ENCODE measurements at places on chromosomes 12 and 14.

GRCh38 chr14:89085737-89086382 is 261.4 kb downstream of the TTC8 start:
- no peak for DNase-seq

DNA sequence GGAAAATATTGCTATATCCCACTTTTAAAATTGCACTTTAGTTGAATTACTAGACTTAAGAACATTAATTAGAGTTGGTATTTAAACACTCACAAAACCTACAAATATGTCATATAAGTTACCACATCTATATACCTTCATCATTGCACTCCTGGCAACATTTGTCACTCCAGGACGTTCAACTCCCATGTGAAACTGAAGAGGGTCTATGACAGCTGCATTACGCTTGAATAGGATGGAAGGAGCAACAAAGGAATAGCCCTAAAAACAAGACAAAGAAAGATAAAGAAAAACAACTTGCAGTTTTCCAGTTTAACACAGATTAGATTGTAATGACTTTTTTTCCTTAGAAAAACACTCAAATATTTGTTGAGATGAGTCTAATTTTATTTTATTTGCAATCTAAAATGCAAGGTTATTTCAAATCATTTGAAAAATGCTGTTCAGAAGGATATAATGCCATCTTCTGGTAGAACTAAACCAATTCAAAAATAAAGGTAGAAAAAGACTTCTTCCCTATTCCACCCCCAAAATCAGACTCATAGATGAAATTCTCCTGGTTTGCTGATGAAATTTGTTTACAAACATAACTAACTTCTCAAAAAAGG is 84.3 kb upstream of the TTC7B start:
- no peak for DNase-seq

DNA sequence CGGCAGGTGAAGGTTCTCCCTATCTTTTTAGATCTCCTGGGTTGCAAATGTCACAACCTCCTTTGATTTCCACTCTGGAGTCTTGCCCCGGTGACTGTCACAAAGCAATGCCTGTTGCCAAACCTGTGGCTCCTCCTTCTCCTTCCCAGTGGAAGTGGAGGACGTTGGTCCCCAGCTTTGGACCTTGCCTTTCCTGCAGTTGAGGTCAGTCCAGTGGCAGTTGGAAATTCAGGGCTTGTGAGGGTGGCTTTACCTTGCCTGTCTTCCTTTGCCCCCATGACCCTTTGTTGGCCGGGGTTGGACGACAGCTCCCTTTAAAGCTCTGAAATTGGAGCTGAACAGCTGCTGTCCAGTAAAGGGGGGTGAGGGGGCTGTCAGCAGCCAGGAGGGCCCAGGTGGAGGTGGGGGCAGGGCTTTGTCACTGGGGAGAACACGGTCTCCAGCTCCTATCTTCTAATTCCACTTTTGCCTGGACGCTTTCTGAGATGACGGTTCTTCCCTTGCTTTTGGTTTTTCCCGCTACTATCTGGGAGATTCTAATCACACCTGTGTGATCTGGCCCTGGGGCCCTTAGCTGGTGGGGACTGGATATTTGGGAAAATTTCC is 4.1 kb downstream of the TEAD4 start:
- DNase-seq: no peak

DNA sequence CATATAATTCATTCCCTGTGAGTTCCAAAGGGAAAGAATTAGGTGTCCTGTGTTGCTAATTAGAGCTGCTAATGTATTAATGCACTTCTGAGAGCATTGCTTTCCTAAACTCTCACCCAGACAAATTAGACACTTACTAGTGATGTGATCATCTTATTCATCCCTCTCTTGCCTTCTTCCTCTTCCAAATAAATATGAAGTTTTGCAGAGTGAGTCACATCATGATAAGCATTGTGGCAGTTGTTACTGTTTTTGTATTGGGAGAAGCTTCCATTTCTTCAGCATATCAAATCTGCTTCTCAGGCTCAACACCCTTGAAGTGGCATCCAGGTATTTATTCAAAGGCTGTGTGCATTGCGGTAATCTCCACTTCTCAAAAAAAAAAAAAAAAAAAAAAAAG is 37.3 kb upstream of the E2F7 start:
- DNase-seq: no peak

GRCh38 chr14:94548999-94549985 is 11.9 kb upstream of the SERPINA4 start:
- peak; percentile 13 for DNase-seq

- DNase-seq: no peak
Measured at GRCh38 chr12:113270709-113271009, 49.4 kb downstream of the TPCN1 start.

DNA sequence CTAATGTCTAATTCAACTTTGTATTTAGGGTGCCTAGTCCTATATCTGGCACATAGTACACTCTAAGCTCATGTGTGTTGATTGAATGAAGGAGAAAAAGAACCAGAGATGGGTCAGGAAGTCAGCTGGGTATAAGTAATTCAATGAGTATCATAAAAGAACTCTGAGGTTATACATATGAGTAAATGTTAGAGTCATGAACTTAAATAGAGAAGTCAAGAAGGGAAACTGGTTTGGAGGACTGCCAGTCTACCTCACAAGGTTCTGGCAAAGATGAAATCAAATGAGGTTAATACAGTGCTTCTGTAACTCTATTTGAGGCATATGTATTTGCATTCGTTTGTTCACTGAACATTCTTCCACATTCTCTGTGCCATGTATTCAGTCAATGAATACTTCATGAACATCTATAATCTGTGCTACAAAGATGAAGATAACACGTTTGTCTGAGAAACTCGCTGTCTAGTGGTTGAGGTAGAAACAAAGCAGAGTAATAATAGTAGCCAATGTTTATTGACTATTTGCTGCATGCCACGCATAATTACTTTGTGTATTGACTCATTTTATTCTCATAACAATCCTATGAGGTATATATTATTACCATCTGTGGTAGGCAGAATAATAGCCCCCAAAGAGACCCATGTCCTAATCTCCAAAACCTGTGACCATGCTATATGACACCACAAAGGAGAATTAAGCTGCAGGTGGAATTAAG is 88.9 kb downstream of the PTGER2 start:
- no peak for DNase-seq

GRCh38 chr12:124898200-124898922 is 16.1 kb downstream of the UBC start:
- DNase-seq: peak; percentile 52

GRCh38 chr14:100523843-100524169 is 63.4 kb downstream of the BEGAIN start:
- no peak for DNase-seq

- no peak for DNase-seq
Measured at GRCh38 chr12:94211021-94211420, 62.6 kb downstream of the PLXNC1 start.

DNA sequence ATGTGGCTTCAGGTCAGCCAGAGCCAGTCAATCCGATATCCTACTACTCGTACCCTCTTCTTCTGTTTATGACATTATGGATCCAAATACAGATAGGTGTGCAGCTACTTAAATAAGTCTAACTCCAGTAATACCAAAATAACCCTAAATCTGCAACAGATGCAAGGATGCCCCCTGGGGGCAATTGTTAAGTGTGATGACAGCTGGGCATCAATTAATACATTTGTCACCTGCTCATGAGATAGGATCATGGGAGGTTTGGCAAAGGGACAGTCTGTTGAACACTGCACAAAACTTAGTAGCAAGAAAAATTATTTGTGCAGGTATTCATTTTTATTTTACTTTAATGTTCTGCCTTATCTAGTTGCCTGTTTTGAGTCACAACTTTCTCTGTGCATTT is 83.2 kb downstream of the SLC38A6 start:
- no peak for DNase-seq

- DNase-seq: no peak
Measured at GRCh38 chr12:116146386-116146785, 131.1 kb downstream of the MED13L start.

- no peak for DNase-seq
Measured at GRCh38 chr14:85531587-85532373, 1.8 kb downstream of the FLRT2 start.

DNA sequence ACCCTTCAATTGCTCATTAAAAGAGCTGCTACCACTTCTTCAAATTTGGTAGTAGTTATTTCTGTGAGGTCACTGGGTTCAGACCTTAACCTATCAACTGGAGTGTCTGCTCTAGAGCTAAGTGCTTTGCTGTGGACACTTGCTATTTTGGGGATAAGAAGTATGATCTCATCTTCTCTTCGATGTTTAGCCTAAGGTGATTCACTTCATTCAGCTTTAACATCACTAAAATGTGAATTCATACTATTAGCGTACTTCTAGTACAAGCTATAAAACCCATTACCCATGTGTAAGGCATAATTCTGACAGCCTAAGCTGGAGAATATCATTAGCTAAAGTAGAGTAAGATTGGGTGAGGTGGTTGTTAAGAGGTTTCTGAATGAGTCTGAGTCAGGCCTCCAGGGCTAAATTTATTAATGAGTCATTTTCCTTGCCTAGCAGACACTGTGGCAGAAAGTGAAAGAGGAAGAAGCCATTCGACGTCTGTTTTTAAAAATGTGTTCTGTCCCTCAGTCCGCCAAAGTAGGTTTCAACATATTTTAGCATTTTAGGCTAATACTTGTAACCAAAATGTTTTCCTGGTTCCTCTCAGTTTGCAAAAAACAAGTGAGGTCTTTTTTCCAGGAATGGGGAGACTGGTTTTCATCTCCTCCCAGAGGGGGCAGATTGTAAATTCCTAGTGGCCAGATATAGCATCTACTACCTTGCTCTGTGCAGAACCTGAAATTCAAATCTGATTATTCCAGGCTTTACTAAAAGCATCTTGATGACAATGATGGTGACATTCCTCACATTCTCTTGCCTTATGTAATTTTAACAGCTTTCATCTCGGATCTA is 103.6 kb downstream of the SSPN start:
- no peak for DNase-seq

Measured in stimulated activated CD8-positive, alpha-beta memory T cell treated with anti-CD3 and anti-CD28 coated beads, Interleukin-7, amount 100 ng/mL, for 4 hours (primary cell).